ENCODE measurements at places on chromosomes 7 and 10.

DNA sequence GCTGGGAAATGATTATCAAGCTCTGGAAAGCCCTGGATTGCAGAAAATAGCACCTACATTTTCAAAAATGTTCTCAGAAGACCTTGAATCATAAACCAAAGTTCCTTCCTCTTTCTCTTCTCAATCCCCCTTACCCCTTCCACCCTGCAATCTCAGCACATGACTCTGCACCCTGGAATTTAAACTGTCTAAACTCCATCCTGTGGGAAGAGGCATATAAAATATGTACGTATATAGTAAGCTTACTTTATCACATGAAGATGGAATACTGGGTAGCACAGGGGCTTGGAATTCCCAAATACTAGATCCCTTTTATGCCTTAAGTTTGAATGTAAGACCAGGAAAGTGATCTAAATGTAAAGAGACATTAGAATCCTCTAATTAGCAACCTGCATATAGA is 7.7 kb downstream of the AGMO start:
- no peaks in the 10 kb centered on the region for H3K36me3 ChIP-seq
- no peak overlapping the region for H3K4me3 ChIP-seq
- no peak overlapping the region for H3K27ac ChIP-seq
- H3K4me1 ChIP-seq = no peaks in the 10 kb centered on the region

DNA sequence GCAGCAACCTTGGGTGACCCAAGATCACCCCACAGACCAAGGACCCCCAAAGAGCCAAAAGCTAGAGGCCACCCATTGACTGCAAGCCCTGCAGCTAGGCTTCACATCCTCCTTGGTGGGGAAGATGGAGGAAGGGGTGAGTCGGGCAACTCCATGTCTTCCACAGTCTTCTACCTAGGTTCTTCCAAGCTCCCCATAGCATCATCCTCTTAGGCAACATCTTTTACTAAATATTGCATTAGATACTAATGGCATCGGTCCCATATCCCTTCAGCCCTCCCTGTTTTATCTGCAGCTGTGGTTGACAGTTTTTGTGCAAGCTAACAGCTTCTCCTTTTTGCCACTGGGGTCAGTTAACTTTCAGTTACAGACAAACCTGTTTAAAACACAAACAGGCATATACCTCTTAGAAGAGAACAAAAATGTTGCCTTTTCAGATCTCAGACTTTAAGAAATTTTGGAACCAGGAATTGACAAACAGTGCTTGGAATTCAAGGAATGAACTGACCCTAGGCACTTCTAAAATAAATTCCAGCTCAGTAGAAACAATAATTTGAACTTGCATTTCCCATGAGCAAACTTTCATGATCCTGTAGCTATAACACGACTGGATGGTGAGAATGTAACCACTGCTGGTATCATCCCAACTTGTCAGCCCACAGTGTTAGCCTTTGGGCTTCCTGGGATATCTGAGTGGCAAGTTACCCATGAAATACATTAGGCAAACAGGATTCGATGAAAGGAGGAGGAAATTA is 33.9 kb upstream of the MSMB start:
- H3K36me3 ChIP-seq = no peaks in the 10 kb centered on the region
- no peaks in the 10 kb centered on the region for H3K27me3 ChIP-seq
- H3K4me3 ChIP-seq = no peak overlapping the region

DNA sequence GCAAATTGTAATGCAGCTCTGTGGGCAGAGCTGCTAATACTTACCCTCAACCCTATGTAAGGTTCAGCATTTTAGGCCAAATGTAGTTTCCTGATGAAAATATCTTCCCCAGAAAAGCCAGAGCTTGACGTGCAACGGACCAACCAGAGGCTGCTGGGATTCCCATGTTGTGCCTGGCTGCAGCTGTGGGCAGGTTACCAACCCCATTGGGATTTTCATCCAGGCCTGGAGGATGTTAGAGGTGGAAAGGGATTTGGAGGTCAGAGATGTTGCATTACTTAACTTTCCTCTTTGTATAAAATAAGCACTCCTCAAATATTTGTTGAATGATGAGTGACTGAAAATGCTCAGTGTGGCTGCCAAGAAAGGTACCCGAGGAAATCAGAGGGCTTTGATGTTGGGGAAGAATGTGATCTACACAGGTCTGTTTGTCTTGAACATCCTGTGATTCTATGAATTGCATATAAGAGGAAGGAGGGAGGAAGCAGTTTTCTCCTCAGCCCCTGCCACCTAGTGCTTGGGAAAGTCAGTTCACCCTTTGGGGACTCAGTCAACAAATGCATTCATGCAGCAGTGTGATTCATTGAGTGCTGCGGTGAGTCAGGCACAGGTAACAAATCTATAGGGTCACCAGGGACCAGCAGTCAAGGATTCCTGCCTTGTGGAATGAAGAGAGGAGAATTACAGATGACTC is 487.2 kb downstream of the RPS24 start:
- H3K4me1 ChIP-seq = no peaks in the 10 kb centered on the region
- no peak overlapping the region for H3K27ac ChIP-seq
- H3K27me3 ChIP-seq = no peaks in the 10 kb centered on the region
- H3K36me3 ChIP-seq = no peaks in the 10 kb centered on the region
- DNase-seq = no peak
- no peak overlapping the region for H3K4me3 ChIP-seq

DNA sequence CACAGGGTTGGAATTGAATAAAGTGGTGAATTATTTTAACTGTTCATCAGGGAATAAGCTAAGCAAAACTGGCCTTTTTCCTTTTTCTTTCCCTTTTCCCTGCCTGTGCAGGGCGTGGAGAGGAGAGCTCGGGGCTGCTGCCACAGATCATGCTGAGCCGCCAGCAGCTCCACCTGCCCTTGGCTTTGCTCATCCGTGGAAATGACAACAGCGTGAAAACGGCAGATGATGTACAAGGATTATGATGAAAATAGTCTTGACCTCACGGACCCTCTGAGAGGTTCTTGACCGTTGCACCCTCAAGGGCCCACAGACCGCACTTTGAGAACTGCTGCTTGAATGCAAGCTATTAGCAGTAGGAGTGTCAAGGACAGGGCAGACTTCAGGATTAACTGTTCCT is 10.6 kb downstream of the PPP2R2D start:
- no peak overlapping the region for H3K4me3 ChIP-seq
- no peaks in the 10 kb centered on the region for H3K27me3 ChIP-seq
- no peaks in the 10 kb centered on the region for H3K4me1 ChIP-seq
- DNase-seq = no peak
- peaks cover 34% of the 10 kb centered on the region for H3K36me3 ChIP-seq

DNA sequence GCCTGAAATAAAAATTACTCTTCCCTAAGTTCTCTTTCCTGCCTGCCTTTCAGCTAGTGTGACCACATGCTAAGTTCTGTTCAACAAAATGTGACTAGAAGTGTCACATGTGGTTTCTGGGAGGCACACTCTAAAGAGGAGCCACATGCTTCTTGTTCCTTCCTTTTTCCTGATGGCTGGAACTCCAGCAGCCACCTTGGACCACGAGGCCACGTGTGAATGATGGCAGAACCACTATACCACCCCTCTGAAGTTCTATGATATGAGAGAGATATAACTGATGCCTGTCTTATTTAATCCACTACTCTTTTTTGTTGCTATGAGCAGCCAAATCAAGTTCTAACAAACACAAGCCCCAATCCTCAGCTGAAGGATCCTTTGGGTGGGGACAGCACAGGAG is 8.1 kb downstream of the PODXL start:
- no peak for DNase-seq
- H3K27ac ChIP-seq = no peak overlapping the region
- H3K27me3 ChIP-seq = no peaks in the 10 kb centered on the region
- H3K4me3 ChIP-seq = no peak overlapping the region

Measured in B cell (primary cell).